ENCODE measurements at places on chromosomes 13 and 19.

DNA sequence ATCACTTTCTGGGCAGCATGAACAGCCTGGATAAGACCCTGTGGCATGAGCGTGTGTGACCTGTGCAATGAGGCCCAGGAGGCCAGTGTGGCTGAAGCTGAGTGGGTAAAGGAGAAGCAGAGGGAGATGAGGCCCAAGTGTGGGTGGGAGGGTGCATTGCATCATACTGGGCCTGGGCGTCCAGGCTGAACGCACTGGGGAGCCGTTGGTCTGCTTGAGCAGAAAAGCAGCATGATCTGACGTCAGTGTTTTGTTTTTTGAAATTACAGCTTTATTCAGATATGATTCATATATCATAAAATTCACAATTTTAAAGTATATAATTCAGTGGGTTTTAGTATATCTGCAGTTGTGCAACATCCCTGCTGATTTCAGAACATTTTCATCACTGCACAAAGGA, 409.7 kb downstream of the HS6ST3 start:
- DNase-seq = no peak

DNA sequence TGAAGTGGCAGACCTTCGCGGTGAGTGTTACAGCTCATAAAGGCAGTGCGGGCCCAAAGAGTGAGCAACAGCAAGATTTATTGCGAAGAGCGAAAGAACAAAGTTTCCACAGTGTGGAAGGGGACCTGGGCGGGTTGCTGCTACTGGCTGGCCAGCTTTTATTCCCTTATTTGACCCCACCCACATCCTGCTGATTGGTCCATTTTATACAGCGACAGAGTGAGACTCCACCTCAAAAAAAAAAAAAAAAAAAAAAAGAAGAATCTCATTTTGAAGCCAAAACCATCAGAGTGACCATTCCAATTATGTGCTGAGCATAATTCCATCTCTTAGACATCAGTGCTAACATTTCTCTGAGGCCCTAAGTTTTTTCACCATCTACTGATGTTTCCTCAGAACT, 1.9 kb upstream of the ZNF552 start:
- no peak for DNase-seq

GRCh38 chr13:94056362-94056990, 423.0 kb downstream of the DCT start:
- DNase-seq = no peak

DNA sequence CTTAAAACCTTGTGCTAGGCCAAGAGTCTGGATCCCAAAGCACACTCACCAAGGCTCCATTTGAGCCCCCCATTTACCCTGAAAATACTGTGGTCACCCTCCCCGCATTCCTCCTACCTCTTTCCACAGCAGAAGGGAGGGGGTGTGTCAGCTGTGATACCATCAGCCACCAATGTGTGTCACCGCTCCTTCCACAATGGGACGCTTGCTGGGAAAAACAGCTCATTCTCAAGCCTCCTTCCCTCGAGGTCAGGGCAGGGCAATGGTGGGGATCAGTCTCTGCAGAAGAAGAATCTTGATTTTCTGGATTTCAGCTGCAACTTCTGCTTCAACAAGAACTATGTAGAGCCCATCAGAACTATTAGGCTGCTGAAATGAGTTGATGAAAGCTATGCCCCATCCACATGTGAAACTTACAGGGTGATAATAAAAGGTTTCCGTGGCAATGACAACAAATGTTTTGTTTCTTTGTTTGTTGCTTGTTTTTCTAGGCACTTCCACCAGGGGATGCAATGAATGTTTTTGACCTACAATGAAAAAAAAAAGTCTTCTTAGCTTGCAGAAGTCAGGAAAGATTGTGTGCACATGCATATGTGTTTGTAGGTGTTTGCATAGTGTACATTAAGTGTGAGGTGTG, 26.4 kb upstream of the ZNF507 start:
- DNase-seq = peak; percentile 37

DNA sequence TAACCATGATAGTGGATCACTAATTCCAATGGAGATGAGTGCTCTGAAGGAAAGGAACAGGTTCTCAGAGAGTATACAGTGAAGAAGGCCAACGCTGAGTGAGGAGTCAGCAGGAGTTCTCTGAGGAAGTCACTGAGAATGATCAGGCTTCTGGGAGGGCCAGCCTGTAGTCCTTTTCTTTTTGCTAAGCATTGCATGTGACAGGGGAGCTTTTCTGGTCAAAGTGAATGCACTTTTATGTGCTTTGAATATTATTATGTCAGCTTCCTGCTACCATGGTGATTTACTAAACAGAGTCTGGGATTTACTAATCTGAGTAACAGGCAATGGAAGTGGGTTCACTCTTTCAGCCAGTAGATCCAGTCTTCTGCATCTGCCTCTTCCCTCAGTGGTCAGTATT, 81.1 kb upstream of the SERP2 start:
- DNase-seq = no peak

DNA sequence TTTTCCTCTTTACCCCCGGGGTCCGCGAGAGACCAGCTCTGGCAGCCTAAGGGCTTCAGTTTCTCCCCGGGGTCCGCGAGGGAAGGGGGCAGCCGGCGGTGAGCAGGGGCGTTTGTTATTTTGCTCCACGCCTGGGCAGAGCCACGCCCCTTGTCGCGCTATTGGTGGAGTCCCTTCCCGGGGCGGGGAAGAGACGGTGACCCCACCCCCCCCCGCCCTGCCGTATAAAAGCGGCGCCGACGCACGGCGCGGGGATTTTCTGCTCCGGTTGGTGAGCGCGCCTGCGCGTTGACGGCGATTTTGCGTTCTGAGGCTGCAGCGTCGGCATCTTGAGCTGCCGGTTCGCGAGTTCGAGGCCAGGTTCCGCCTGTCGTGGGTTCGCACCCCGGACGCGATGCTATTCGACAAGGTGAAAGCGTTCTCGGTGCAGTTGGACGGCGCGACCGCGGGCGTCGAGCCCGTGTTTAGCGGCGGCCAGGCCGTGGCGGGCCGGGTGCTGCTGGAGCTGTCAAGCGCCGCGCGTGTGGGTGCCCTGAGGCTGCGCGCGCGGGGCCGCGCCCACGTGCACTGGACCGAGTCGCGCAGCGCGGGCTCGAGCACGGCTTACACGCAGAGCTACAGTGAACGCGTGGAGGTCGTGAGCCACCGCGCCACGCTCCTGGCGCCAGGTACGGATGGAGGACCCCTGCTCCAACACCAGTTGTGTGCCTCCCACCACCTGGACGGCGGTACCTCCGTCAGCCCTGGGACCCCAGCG, at the start of gene ARRDC2:
ARRDC2 (plus strand) TSS at position 254 of the 757 bp plus-strand sequence; CDS start at position 395, 141 bp downstream.
- peak; percentile 77 for DNase-seq
